Vagina (tissue), 2 donors: ENCODE measurements at places on chromosomes 2 and 18. TPM values are rescaled to one million over a fixed set of nuclear protein-coding genes. Genes with fewer than 3 reads are reported as not detected.

GRCh38 chr2:98093611-98094010 lies 6.6 kb downstream of the VWA3B start:
- no peak for DNase-seq

GRCh38 chr18:39487932-39488331 lies 1922.3 kb upstream of the CELF4 start:
- no peak for DNase-seq

GRCh38 chr18:55967019-55967418 lies 379.0 kb upstream of the TCF4 start:
- DNase-seq = no peak

DNA sequence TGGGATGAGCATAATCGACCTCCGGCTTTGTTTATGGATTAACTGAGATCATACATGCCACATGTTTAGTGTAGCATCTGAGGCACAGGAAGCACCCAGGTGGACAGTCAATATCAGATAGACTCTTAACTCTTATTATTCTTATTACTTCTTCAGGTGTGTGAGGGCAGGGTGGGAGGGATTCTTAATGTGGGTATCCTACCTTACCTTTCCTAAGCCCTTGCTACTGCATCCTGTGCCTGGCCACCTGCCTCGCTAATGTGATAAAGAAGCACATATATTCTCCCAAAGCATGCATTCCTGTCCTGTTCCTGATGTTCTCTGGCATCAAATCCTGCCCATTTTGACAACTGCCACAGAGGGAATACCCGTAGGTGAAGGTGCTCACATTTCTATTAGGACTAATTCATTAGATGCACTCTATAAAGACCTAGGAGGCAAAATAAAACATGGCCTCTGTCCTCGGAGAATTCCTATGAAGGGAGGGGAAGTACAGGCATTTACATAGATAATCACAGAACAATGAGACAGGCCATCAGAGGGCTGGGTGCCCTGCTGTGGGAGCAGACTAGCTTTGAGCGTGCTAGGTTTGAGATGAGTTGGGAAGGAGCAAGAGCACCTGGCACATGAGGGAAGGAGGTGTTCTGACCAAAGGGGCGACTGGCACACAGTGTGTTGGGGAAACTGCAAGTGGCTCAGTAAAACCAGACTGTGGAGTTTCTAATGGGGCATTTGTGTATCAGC lies 19.5 kb upstream of the CELF4 start:
- DNase-seq = peak; percentile 60

GRCh38 chr2:12412898-12413305 lies 303.8 kb upstream of the TRIB2 start:
- DNase-seq = no peak

The TTC21B gene
- total RNA-seq = 40.5 TPM

The HOXD12 gene
- 1.7 TPM for total RNA-seq

GRCh38 chr2:211390536-211391188 lies 834.3 kb downstream of the CPS1 start:
- DNase-seq = no peak

The GAREM2 gene
- 4.4 TPM for total RNA-seq

- no peak for DNase-seq
Measured at GRCh38 chr2:46845542-46846486, 69.8 kb downstream of the MCFD2 start.

DNA sequence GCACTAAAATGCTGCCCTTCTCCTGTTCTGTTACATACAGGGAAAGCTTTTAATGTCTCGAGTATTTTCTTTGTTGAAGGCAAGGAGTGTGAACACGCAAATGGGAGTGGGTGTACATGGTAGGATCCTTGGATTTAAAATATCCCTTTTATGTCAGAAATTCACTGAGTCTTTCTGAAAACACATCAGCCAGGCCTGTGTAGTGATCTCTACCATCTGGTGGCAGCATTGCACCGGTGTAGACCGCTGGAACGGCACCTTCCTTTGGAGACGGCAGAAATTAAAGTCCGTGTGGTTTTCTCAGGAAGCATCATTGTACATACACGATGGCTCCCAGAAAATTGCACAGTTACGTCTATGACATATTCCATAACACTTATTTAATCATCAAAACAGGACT lies 515.8 kb downstream of the GALR1 start:
- DNase-seq = no peak

DNA sequence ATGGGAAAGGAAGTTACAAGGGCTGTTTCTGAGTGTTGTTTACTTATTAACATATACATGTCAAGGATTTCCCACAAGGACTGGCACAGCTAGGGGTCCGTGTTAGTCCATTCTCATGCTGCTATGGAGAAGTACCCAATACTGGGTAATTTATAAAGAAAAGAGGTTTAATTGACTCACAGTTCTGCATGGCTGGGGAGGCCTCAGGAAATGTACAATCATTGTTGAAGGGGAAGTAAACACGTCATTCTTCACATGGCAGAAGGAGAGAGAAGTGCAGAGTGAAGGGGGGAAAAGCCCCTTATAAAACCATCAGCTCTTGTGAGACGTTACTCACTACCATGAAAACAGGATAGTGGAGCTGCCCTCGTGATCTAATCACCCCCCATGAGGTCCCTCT lies 128.9 kb upstream of the CELF4 start:
- DNase-seq = no peak
